ENCODE measurements at places on chromosomes 3 and 15. TPM values are rescaled to one million over a fixed set of nuclear protein-coding genes. Genes with fewer than 3 reads are reported as not detected.

DNA sequence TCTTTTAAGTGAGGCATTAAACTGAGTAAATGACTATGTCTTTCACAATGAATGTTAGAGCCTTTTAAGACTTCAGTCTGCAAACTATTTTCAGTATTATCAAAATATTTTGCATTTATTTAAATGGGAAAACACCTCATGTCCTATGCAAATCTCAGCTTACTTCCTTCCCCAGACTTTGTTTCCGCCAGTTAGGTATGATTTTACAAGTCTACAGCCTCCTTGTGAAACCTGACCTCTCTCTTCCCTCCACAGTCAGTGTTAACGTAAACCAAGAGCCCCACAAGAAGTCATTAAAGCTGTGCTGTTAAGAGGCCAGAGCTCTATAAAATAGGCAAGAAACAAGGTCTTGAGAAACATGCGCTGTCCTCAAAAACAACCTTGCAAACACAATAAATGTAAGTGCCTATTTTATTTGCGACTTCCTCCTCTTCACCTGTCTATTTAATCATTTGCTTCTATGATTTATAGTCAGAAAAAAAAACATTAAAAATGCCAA lies 48.3 kb downstream of the PRTG start:
- DNase-seq, result no peak

GRCh38 chr3:126999383-126999782 lies 16.5 kb downstream of the PLXNA1 start:
- no peak for DNase-seq

- no peak for DNase-seq
Measured at GRCh38 chr3:42489937-42490227, 12.6 kb upstream of the VIPR1 start.

DNA sequence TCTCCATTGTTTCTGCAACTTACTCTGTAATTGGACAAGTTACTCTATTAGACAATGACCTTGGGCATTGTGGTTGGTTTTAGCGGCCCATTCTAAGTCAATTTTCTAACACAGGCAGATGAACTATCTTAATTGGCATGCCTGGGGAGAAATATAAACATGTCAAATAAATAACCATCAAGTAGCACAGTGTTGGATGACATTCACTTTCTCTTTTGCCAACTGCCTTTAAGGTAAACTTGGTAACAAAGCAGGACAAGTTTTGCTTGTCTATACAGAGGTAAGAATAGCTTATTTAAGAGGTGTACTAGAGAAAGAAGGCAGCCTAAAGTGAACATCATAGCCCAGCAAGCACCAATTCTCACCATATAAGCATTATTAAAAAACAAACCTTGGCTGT lies 599.6 kb downstream of the GBE1 start:
- no peak for DNase-seq

Gene SLC9C1
- not detected for polyA plus RNA-seq

Gene ATG3
- polyA plus RNA-seq, result 38.8 TPM
